Aorta (tissue), 5 donors: ENCODE measurements at places on chromosomes 2 and 18. TPM values are rescaled to one million over a fixed set of nuclear protein-coding genes. Genes with fewer than 3 reads are reported as not detected.

DNA sequence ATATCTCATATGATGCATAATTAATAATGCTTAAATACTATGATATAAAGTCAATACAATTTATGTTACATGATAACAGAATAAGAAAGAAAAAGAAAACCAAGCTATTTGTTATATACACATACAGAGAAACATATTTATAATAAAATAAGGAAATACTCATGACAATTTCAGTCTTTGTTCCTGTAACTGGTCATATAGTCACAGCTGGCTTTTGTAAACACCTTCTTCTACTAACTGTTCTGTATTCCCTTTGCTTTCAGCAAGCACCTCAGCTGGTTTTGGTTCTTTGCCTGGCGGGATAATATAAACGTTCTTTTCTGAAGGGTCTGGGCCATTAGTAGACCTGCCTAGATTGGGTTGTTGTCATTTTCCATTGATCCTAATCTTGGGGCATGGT, 158.5 kb downstream of the COPS8 start:
- no peak overlapping the region for H3K27ac ChIP-seq
- no peaks in the 10 kb centered on the region for H3K36me3 ChIP-seq
- DNase-seq = no peak
- no peaks in the 10 kb centered on the region for H3K27me3 ChIP-seq

DNA sequence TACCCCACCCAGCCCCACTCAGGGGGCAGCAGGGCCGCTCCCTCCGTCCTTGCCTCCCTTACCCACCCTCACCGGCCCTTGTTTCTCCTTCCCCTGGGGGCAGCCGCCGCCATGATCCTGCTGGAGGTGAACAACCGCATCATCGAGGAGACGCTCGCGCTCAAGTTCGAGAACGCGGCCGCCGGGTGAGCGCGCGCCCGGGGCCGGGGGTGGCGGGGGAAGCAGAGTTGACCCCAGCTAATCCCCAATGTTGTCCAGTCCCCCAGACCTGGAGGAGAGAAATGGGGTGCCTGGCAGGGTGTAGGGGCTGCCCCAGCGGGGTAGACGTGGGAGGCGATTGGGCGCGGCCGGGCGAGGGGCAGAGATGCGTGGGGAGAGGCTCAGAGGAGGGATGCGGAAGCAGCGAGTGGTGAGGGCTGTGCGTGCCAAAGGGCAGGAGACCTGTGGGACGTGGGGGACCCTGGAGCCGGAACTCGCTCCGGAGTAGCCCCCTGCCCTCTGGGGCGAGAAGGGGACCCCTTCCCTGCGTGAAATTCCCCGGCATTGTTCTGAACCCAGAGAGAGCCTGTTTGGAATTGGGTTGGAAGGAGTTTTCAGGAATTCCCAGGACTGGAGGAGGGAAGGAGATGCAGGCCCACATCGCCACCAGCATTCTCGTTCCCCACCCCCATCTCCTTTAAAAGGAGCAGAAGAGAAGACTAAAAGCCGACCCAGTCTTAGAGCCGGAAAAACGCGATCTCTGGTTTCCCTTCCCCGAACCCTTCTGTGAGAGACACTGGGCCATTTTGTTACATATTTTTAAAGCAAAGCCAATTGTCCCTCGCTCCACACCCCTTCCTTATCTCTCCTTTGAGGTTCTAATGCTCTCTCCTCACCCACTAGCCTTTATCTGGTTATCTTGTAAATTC, 625 bp downstream of the ARPC2 start:
- no peaks in the 10 kb centered on the region for H3K36me3 ChIP-seq
- peak overlapping the region; percentile 92 for H3K27ac ChIP-seq
- peak; percentile 81 for DNase-seq
- H3K4me3 ChIP-seq = peak overlapping the region; percentile 97
- no peaks in the 10 kb centered on the region for H3K27me3 ChIP-seq
- H3K4me1 ChIP-seq = peaks cover 3% of the 10 kb centered on the region

DNA sequence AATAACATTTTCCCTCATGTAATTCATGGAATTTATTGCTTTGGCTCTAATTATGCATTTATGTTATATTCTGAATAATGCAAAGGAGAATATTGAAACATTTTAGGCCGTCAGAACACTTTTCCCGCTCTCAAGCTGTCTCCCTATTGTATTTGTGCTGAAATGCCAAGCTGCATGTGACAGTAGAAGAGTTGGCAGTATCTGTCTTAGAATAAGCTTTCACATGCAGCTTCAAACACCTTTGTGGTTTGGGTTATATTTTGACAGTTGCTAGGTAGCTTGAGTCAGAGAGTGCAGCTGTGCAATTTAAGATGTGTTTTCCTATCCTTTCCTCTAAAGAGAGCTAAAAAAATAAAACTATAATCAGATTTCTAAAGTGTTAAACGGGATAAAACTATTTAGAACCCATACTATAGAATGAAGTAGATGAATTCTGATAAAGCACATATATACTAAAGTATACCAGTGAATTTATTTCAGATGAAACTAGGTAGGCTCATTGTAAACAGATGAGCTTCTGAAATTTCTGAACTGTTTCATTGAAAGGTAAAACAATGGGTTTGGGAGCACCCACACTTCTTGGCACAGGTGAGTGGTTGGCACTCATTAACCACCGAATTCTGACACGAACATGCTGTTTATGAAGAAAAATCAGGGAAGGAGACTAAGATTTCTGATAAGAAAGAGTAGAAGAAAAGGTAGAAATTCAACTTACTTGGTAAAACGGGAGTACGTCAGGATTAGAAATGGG, 43.4 kb downstream of the PLCL1 start:
- no peaks in the 10 kb centered on the region for H3K27me3 ChIP-seq
- H3K4me1 ChIP-seq = peaks cover 5% of the 10 kb centered on the region
- H3K4me3 ChIP-seq = no peak overlapping the region

DNA sequence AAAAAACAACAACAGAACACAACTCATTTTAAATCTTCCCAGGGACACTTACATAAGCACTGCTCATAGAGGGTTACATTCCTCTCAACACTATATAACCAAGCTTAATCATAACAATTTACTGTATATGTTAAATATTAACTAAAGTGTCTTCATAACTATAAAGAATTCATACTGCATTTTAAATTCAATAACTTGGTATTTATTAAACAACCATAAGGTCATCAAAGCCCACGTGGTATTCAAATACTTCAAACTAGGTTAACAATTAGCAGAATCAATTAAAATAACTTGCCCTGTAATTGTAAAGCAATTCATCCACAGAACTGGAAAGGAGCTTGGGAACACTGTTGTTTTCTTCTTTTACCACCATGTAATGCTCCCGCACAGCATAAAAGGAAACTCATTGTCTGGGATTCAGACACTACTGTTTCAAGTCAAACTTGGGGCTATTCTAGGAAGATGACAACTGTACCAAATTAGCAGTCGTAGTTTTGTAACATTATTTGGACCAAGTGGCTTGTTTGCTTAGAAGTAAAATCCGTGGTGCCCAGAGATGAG, 10.4 kb downstream of the GAREM1 start:
- H3K4me1 ChIP-seq = no peaks in the 10 kb centered on the region
- H3K27me3 ChIP-seq = no peaks in the 10 kb centered on the region
- H3K4me3 ChIP-seq = no peak overlapping the region

RESP18 gene
- not detected for total RNA-seq
